Right kidney (tissue), 9 donors: ENCODE measurements at places on chromosomes 4 and X.

- no peak for DNase-seq
Measured at GRCh38 chrX:50779694-50780093, 34.3 kb downstream of the SHROOM4 start.

GRCh38 chr4:140018931-140019618 lies 134.9 kb downstream of the MAML3 start:
- no peak for DNase-seq

GRCh38 chr4:37602454-37603069 lies 83.6 kb downstream of the RELL1 start:
- DNase-seq = no peak

GRCh38 chr4:115310641-115311040 lies 197.2 kb upstream of the NDST4 start:
- no peak for DNase-seq

GRCh38 chr4:155377276-155377675 lies 511 bp upstream of the MAP9 start:
- no peak for DNase-seq

- DNase-seq = no peak
Measured at GRCh38 chrX:2577844-2578466, 77.2 kb upstream of the DHRSX start.

- no peak for DNase-seq
Measured at GRCh38 chr4:108333353-108333942, 164.7 kb upstream of the LEF1 start.
